ENCODE measurements at places on chromosomes 7 and 10.
A peak's percentile ranks its signal among the peaks of the same experiment; 100 is the strongest.

DNA sequence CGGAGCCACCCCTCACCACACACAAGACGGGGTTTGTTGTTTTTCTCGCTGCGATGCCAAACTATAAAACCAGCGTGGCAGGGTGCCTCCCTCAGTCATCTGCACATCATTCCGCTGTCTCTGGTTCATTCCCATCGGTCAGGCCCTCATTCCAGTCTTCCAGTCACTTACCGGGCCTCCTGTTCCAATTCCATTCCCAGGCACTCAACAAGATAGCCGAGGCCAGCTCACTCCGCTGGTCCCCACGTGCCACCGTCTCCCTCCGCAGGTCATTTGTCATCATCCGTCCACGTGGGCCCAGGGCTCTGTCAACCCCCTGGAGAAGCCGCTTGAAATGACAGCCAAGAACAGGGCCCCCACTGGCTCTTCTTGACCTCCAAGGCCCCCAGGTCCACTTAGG lies 6.1 kb upstream of the TMEM184A start:
- DNase-seq = no peak

DNA sequence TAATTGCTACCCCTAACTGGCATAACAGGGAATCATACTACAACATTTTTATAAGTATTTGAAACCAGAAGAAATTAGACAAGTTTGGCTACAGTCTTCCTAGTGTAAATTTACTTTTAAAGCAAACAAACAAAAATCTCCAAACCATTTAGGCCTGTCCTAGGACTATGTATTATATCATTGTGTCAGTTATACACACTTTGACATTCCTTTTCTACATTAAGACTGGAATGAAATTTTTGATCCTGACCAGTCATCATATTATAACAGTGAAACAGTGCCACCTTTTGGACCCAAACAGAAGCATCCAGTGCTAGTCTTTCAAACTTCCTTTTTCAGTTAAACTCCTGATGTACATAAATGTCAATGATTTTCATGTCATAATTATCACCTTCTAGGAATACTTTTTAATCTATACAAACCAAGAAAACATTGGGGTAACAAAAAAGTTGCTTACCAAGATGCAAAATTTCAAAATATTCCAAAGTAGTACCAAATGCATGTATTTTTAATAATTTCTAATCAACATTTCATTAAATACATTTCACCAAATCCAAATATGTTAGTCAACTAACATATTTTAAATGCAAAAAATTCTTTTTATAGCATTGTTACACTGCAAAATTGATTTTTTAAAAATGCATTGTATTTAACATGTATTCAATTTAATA lies 75.7 kb downstream of the IMMP2L start:
- DNase-seq = peak; percentile 80

DNA sequence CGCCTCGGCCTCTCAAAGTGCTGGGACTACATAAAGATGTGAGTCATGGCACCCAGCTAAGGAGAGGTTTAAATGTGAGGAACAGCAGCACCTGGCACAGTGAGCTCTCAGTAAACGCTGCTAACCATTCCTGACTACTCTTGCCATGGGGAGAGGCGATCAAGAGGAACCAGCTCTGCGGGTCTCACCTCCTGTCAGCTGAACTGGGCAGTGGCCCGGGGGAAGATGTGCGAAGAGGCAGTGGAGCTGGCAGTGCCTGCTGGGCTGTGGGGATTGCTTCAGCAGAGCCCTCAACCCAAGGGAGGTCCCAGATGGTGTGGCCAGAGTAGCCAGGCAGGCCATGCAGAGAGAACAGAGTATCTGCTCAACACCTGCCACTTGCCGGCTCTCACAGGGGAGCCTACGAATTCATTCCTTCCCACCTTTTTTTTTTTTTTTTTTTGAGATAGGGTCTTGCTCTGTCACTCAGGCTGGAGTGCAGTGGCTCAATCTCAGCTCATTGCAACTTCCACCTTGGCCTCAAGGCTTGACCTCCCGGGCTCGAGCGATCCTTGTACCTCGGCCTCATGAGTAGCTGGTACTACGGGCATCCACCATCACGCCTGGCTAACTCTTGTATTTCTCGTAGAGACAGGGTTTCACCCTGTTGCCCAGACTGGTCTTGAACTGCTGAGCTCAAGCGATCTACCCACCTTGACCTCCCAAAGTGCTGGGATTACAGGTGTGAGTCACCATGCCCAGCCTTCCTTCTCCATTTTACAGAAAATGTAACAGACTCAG lies 6.8 kb downstream of the POLM start:
- no peak for DNase-seq

GRCh38 chr10:33376976-33377657 lies 42.6 kb upstream of the NRP1 start:
- DNase-seq = peak; percentile 10

DNA sequence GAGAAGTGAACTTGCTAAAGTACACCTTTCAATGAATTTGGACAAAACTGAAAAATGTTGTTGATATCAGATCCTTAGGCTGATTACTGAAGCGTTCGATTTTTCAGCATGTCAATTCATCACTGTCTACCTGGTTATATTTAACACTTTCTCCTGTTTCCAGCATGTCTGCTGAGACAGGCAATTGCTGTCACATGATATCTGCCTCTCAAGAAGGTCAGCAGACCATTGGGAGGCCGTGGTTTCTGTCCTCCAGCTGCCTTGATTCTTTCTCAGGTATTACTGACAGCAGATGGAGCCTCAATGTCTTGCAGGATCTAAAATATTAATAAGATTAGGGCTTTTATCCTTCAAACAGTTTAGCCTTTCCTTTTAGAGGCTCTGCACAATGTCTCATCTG lies 127.5 kb downstream of the SNX10 start:
- DNase-seq = no peak

DNA sequence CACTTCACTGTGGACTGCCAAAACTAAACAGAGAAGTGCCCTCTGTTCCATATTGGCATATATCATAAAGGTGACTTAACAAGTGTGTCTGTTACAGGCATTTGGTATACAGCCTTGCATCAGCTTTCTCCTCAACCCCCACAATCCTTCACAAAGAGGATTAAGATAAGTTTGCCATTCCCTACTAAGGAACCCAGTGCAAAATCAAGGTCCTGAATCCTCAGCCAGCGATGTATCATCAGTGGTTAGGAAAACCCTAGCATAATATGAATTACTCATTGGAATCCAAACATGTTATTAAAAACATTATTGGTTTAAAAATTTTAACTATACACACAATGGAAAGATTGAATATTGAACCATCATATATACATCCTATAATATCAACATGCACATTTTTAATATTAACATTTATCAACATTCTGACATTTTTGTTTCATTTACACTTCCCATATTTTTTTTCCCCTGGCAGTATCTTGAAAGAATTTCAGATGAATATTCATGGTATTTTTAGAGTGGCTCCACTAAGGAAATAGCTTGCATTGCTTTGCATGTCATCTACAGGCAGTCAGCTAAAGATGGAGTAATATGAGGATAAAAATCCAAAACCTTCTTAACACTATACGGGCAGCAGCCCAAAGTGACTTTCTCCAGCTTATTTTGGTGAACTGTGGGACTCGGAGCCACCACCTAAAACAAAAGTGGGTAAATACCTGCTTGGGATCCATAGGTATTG lies 215.6 kb upstream of the CHRM2 start:
- DNase-seq = no peak

DNA sequence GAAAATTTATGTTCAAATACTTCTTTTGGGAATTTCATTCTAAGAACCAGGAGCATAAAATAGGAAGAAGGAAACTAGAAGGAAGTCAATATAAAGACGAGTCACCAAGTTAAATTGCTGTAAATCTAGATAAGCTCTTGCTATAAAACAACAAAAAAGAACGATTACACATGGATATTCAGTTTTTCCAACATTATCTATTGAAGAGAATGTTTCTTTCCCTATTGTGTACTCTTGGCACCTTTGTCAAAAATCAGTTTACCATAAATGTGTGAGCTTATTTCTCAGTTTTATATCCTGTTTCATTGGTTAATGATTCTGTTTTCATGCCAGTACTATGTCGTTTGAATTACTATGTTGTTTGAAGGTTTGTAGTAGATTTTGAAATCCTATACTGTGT lies 536.3 kb upstream of the MKI67 start:
- no peak for DNase-seq

- DNase-seq = no peak
These were observed 76.3 kb downstream of the GLCCI1 start for GRCh38 chr7:8044761-8045430.

DNA sequence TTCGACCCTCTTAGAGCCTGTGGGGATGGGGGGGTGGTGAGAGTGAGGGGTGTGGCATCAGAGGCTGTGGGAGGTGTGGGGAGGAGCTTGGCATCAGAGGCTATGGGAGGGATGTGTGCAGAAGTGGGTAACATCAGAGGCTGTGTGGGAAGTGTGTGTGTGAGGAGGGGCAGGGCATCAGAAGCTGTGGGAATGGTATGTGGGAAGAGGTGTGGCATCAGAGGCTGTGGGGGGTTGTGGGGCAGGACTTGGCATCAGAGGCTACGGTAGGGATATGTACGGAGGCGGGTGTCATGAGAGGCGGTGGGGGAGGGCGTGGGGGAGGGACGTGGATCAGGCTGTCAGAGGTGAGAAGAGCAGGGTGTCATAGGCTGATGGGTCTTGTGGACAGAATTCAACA lies 97.4 kb downstream of the SEC23IP start:
- no peak for DNase-seq

GRCh38 chr10:71735709-71736569 lies 16.4 kb upstream of the C10orf105 start:
- peak; percentile 81 for DNase-seq

- DNase-seq = no peak
These were observed 201.5 kb downstream of the CDK14 start for GRCh38 chr7:90797596-90797995.

- no peak for DNase-seq
These were observed 212.8 kb downstream of the NSUN6 start for GRCh38 chr10:18438361-18439126.

- no peak for DNase-seq
These were observed 81.9 kb downstream of the SKAP2 start for GRCh38 chr7:26782501-26782900.

- DNase-seq = peak; percentile 21
These were observed 40.5 kb upstream of the HERPUD2 start for GRCh38 chr7:35735396-35735795.

DNA sequence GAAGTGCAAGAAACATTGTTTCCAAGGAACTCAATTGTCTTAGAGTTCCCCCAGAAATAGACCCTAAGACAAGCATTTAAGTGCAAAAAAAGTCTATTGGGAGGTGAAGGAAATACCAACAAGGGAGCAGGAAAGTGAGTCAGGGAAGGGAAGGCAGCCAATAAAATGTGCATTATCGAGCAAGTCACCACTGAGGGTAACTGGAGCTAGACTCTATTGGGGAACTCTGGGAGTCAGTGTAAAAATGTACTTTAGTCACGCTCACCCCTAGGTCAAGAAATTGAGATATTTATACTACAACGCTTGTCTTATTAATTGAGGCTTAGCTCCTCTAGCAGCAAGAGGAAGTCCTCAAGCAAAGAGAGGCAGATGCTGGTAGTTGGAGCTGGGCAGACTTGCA lies 137.7 kb downstream of the RTKN2 start:
- no peak for DNase-seq

GRCh38 chr7:74579800-74580685 lies 77.5 kb upstream of the GTF2I start:
- DNase-seq = peak; percentile 83

- DNase-seq = no peak
These were observed 647 bp downstream of the PLAU start for GRCh38 chr10:73911553-73912004.

- no peak for DNase-seq
These were observed 441.9 kb upstream of the LRRTM3 start for GRCh38 chr10:66483966-66484365.

DNA sequence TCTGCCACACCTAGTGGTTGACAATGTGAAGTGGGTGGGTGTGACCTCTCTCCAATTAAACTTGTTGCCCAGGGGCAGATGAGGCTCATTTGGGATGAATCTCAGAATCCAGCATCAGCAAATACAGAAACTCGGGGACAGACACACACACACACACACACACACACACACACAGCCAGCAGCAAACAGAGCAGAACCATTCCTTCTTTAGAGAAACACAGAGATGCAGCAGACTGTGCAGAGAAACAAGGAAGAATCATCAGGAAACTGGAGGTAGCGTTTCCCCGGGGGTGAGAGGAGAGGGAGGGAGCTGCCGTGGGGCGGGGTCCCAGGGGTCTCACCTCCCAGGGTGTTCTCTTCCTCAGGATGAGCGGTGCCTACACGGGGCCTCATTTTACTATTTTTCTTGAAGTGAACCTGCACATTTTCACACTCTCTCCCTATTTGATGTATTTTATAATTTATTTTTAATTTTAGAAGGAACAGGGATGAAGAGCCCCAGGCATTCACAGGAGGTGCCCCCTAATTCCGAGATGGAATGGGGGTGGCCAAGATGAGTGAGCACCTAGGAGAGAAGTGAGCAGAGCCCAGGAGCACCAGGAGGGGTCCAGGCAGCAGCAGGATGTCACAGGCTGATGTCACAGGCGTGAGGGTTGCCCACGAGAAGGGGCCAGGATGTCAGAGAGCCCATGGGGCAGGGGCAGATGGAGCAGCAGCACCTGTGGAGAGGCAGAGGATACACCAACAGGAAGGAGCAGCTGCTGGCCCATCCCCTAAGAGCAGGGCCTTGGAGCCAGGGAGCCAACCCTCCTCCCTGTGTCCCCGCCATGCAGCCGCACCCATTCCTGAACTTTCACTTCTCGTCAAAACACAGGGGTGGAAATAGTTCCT lies 85.3 kb upstream of the PPP2R2D start:
- DNase-seq = no peak

GRCh38 chr7:91347290-91347689 lies 83.1 kb downstream of the FZD1 start:
- DNase-seq = peak; percentile 10

GRCh38 chr7:80916770-80917741 lies 1.8 kb downstream of the SEMA3C start:
- peak; percentile 62 for DNase-seq

- DNase-seq = peak; percentile 5
These were observed 44.1 kb downstream of the NPY start for GRCh38 chr7:24328050-24328449.

GRCh38 chr7:100400656-100401055 lies 27.4 kb downstream of the PILRA start:
- DNase-seq = peak; percentile 62

- no peak for DNase-seq
These were observed 108.9 kb upstream of the ZMIZ1 start for GRCh38 chr10:78959924-78960285.

DNA sequence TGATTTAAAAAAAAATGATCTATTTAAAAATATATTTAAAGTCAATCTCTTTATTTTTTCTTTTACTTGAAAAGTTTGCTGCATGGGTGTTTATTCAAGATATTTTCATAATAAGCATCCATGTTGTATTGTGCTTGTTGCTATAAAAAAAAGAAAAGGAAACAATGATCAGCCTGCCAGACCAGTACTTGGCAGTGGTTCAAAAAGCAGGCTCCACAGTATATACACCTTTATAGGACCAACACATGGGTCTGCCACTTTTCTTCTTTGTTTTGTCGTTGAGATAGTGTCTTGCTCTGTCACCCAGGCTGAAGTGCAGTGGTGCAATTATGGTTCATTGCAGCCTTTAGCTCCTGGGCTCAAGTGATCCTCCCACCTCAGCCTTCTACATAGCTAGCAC lies 228.0 kb downstream of the TWIST1 start:
- DNase-seq = no peak

Measured in hematopoietic multipotent progenitor cell treated with erythropoietin and hydrocortisone succinate and interleukin-3 and kit ligand, for 4 days (in vitro differentiated cells).